Activated CD8-positive, alpha-beta memory T cell treated with anti-CD3 and anti-CD28 coated beads for 24 hours (primary cell): ENCODE measurements at places on chromosomes 7 and 10.

GRCh38 chr7:128691227-128691626, 19.1 kb downstream of the GARIN1A start:
- no peak for DNase-seq

- DNase-seq: no peak
These were observed 86.3 kb upstream of the PIK3CG start for GRCh38 chr7:106778656-106779250.

GRCh38 chr10:77160679-77161078, 476.9 kb downstream of the KCNMA1 start:
- DNase-seq: no peak

DNA sequence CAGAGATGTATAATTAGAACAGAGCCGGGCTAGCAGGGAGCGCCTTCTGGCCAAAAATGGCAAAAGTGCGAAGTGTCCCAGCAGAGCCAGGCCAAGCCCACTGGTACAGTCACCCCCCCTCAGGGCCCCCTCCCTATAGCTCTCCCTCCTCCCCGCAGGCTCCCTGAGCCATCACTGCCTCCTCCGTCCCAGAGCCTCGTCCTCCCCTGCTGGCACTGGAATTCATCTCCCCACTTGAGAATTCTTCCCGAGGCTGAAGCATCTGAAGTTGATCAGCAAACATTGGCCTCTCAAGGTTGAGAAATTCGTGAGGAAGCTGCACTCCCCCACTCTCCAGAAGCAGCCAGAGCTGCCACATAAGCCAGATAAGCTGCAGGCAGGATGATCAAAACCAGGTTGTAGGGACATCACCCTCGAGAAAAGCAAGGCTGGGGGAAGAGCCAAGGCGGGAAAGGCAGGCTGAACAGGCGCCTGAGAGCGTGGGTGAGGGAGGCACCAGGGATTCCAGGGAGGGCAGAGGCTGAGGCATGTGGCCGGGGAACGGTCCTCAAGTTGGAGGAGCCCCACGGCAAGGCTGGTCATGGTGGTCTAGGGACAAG, 23.4 kb downstream of the CAMK2G start:
- no peak for DNase-seq

- DNase-seq: no peak
These were observed 349.7 kb upstream of the MBL2 start for GRCh38 chr10:53122281-53122680.

DNA sequence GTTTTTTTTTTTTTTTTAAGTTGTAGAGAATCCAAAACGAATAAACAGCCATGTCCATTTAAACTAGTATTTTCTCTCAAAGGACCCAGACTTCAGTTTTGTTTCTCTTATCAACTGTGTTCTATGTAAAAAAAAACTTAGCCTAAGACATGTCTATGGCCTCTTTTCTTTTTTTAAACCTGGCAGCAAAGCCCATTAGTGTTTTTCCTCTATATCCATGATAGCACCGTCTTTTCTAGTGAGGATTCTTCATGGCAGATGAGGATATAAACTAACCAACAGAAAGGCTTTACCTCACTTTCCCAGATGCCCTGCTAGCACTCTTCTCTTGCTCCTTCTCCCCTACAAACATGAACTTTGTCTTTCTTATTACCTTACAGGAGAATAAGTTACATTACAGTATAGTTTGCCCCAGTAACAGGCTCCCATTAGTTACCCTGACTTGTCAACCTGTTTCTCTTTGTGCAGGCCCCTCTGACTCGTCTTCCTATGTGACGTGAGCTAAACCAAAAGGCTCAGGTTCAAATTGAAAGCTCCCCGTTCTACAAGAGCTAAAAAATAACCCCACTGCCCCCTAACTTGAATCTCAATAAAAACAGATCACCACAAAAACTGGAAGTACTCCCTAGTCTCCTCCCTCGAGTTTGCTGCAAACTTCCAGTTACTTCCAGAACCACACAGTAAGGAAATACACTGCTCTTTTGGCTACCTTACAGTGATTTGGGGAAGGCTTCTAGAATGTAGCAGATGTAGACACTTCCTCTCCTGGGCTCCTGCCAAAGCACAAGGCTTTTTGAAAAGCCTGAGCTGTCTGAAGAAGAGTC, 20.1 kb downstream of the P4HA1 start:
- no peak for DNase-seq

GRCh38 chr7:99000904-99001465, 122.7 kb downstream of the TRRAP start:
- DNase-seq: peak; percentile 68

- no peak for DNase-seq
These were observed 506.0 kb downstream of the AUTS2 start for GRCh38 chr7:70104243-70104642.

DNA sequence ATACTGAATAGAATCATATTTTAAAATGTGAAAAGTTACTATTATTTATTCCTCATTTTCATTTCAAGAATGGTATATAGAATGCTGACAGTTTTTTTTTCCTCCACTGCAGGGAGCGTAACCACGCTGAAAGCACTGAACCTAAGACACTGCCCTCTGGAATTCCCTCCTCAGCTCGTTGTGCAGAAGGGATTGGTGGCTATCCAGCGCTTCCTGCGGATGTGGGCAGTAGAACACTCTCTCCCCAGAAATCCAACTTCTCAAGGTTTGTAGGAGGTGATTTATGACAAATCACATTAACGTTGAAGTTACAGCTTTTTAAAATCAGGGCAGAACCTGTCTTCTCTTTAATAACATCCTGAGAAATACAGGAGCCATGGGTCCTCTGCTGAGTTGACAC, 12.4 kb downstream of the LRRC27 start:
- DNase-seq: no peak

GRCh38 chr10:115936926-115937767, 335.9 kb downstream of the GFRA1 start:
- no peak for DNase-seq

DNA sequence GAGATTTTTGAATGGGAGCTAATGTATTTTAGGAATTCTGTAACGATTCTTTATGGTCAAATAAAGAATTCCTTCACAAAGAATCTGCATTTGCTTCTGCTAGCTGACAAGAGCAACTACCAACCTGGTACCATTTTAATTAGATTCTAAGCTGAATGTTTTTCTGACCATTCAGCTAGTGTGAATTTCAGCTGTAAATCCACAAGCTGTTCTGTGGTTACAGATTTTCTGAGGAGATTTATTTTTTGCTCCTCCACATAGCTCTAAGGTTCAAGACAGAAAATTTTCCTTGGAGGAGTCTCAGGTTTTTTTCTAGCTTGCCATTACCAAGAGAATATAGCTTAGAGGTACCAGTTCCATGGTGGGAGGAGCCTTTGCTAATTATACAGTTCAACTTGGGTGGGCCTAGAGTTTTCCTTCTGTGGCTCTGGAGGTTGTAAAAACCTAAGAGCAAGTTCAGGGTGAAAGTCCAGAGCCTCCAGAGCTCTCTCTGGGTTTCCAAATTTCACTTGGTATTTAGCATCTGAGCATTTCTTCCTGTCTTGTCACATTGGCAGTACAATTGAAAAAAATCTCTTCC, 120.1 kb downstream of the JAZF1 start:
- DNase-seq: no peak

DNA sequence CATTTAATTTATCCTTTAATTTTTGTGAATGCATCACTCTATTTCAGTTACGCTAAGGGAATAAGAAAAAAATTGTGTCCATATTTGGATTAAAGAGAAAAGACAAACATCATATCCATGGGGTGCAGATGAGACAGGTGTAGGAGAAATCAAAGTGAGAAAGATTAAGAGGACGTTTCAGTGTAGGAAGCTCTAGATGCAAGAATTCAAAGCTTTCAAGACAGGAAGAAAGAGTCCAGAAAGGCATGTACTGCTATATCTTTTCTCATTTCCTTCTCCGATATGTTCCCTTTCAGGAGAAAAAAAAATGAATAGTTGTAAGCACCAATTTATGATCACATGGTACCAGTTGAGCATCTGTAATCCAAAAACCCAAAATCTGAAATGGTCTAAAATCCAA, 17.0 kb upstream of the C1GALT1 start:
- DNase-seq: no peak

- no peak for DNase-seq
These were observed 507.6 kb downstream of the GRID1 start for GRCh38 chr10:85858776-85859515.

DNA sequence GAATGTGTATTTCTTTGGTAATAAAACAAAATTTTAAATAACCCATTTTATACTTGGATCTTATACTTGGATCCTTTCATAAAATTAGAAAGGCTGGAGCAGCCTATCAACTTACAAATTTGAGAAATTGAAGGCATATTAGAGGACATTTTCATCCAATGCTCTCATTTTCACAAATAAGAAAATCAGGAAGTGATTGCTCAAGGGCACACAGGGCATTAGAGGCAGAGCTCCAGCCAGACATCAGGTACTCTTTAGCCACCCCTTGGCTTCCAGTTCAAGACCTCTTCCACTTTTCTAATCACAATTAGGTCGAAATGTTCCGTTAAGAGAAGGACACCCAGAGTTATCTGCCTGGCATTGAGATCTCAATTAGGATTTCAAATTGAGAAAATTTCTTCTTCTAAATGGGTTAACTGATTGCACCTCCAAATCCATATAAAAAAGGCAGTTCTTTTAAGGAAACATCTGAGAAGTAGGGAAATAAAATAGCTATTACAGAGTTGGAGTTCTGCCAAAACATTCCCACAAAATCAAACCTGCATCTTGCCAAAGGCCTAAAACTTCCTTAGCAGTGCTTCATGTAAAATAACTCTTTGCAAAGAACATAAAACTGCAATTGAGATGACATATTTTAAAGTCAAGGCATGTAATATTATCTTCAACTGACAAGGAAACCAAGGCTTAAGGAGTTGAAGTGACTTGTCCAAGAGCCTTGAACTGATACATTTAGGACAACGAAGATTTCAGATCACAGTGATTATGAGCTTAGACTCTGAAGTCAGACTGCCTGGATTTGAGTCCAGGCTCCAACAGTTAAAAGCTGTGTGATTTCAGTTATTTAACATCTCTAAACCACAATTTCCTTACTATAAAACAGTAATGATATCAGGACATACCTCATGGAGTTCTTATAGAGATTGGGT, 2.4 kb downstream of the ACTA2 start:
- DNase-seq: no peak

- peak; percentile 88 for DNase-seq
These were observed at the start of gene TSPAN14 for GRCh38 chr10:80453842-80454512. TSS of gene TSPAN14 (plus strand) at chr10:80454310. CDS start at chr10:80489234, 34,924 bp downstream.

DNA sequence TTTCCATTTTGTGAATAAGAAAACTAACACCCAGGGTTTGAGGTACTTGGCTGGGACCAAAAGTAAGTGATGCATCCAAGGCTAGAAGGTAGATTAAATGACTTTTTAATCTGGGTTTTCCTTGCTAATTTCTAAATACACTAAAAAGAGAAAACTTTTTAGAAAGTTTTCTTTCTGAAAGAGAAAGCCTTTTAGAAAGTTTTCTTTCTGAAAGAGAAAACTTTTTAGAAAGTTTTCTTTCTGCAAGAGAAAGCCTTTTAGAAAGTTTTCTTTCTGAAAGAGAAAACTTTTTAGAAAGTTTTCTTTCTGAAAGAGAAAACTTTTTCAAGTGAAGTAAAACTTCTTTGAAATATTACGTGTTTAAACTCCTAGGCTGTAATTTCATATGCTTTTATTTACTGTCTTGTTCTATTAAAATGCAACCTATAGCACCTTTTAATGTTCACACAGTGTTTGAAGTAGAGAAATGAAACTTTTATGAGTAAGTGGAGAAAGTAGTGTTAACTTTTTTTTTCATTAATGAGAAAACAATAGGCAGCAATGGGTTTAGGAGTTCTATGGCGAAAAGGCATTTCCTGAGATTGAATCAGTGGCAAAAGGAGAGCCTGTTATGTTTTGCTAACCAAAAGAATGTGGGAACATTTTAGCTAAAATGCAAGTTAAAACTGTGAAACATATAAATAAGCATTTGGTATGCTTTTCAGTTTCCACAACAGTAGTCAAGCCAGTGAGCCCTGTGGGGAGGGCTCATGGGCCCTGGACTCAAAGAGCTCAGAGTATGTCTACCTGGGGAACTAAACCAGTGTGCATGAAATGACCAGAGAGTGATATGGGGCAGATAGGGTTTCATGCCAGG, 103.7 kb downstream of the RBM20 start:
- no peak for DNase-seq

DNA sequence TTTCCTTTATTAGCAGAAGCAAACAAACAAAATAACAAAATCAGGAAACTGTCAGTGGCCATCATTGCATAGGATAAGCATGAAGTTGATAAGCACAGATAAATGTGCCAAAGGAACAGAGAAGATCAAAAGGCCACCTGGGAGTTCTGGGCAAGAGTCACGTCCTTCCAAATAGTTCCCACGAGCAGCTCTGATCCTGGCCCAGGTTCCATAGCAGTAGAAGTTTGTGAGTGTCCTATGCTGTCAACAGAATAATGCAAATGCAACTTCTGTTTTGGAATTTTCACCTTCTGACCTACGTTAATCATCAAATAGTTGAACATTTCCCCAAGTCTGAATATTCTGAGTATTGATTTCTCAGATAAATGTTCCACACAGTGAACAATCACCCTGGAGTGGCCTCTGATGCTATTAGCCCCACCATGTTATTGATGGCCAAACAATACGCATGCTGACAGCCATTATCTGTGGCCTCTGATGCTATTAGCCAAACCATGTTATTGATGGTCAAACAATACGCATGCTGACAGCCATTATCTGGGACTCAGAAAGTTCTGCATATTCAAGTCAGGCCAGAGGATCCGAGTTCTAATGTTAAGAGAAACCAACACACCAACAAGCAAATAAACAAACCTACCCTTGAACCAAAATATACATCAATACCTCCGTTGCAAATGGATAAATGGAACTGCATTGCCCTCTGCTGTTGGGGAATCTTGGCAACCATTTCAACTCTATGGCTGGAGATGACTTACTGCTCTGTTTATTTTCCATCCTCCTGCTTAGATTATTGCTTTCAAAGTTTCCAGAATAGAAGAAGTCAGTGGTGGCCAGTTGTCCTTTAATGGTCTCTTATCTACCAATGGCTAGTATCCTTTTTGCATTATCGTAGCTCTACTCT, 63.3 kb downstream of the MRC1 start:
- DNase-seq: no peak

GRCh38 chr10:49157229-49157628, 23.4 kb upstream of the FAM170B start:
- DNase-seq: no peak

DNA sequence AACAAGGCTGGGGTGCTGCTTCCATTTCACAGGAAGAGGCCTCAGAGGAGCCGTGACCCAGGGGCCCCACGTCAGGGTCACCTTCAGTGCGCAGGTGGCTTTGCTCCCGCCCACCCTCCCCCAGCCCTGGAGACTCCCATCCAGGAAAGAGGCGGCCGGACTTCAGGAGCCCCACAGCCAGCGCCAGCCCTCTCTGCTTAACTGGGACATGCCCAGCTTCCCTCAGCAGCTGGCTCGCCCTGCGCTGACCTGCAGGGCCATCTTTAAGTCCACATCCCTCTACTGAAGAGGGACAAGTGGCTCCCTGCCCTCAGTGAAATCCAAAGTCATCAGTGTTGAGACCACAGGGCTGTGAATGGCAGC, 141.9 kb upstream of the PPP2R2D start:
- DNase-seq: no peak

- DNase-seq: peak; percentile 79
These were observed 86.9 kb downstream of the CARD11 start for GRCh38 chr7:2956526-2957368.

DNA sequence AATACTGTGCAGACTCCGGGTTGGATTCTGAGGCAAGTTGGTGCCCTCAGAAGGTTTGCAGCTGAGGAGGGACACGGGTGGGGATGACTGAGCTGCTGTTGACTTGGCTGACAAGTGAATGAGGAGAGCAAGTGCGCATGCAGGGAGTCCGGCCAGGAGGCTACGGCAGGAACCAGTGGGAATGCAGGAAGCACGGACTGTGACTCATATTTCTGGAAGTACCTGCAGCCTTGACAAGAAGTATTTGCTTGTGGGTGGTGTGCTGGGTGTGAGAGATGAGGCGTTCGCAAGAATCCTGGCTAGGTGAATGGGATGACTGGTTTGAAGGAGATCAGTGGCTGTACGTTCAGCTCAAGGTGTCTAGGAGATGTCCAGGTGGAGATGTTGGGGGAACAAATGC, 30.8 kb upstream of the FXYD4 start:
- no peak for DNase-seq
